Uterus (tissue), 4 donors: ENCODE measurements at places on chromosomes 3 and 15.

DNA sequence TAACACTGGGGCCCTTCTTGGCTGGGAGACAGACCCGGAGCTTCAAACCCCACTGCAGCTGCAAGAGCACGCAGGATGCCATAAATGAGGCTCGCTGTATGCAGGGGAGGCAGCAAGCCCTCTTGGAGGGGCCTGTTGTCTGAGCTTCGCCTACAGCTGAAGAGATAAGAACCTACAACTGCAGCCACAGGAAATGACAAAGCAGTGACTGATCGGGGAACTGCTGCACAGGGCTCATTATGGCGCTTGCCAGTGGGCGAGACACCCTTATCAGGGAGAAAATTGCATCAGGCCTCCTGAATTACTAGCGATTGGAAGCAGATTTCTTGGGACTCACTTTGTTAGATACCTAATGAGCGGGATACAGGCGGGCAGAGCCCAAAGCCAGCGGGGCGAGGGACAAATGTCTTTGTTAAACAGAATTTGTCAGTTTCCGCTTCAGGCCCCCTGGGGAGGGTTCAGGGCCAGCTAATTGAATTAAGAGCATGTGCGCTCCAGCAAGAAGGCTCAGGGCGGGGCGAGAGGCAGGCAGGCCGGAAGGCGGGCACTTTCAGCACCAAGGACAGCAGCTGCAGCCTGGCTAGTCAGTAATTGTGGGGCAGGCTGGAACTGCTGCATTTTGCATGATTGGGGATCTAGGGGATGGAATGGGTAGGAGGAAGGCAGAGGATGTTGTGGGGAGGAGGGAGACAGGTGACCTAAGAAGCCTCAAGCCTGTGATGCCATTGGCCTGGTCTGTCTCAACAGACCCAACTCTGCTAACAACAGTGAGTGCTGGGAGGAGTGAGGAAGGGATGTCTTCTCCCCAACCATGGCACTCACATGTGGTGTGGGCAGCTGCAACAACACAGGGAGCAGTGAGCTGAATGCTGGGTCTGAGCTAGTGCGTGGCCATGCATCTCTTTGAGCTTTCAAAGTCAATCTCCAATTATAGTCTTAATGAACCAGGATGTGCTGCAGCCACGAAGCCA lies 55.3 kb downstream of the CCDC33 start:
- peak; percentile 61 for DNase-seq

DNA sequence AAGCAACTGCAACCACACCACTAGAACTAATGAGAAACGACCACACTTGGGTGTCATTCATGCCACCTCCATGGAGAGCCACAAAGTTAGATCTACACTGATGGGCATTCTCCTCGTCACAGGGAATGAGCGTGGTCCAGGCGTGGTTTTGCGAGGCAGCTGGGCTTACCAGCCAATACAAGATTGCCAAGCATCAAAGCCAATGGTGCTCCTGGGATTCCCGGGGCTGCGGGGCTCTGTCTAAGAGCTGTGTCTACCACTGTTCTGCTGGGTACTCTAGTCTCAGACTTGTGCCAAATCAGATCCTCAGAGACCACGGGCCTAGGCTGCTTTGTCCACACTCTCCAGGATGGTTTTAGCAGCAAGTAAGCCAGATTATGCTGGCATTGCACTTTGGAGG lies 43.8 kb downstream of the RAB6B start:
- DNase-seq: no peak

DNA sequence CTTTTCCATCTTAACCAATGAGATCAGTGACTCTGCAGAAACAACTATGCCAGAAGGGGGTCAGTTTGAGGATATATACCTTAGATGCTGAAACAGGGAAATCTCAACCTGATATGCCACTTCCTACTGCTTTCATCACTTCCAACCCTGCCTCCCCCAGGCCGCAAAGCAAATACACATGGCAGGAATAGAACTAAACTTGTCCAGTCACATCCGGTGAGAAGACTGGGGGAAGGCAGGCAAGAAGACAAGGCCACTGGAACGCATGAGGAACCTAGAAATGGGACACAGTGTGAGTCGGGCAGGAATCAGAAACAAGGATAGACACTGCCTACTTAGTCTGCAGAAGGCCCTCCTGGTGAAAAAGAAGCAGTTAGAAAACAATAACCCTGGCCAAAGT lies 90.6 kb downstream of the MYO5A start:
- no peak for DNase-seq

- no peak for DNase-seq
Observed at GRCh38 chr3:33146791-33147445, 33.1 kb downstream of the CRTAP start.

DNA sequence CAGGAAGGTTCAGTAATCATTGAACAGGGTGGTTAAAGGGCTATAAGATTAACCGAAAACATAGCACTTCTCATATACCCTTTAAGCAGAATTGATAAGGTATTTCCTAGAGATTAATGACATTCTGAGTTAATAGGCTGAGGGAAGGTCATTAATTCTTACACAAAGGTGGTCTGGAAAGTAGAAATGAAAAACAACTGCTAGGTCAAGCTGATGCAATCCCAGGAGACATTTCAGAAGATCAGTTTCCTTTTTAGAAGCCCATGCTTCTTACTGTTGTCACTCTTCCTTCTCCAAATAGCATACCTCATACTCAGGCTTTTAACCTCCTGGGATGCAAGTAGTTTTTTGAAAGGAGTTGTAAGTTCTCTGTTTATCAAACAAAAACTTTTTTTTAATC lies 8.8 kb downstream of the FILIP1L start:
- DNase-seq: no peak

DNA sequence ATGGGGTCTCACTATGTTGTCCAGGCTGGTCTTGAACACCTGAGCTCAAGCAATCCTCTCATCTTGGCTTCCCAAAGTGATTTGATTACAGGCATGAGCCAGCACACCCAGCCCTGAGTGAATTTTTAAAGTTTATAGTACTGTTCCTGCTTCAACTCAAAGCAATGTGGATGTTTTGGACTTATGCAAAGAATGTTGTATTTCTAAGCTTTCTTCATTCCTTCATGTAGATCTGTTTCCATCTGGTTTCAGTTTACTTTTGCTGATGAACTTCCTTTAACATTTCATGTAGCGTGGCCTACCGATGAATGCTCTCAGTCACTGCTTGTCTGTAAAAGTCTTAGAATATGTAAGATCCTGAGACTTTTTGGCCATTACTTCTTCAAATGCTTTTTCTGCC lies 23.2 kb downstream of the NRG4 start:
- DNase-seq: no peak

DNA sequence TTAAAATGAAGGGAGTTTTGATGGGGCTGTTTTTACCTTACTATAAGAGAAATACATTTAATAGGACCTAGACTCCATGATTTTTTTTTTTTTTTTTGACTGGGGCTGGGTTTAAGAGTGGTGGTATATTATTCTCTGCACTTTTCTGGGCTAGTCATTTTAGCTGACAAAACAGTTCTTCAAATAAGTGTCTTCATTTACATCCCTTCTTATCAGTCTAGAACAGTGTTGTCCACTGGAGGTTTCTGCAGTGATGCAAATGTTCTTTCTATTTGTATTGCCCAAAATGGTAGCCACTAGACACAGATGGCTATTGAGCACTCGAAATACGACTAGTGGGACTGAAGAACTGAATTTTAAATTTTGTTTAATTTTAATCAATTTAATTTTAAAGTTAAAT lies 37.2 kb downstream of the KLHL18 start:
- DNase-seq: no peak

GRCh38 chr15:85048430-85048829 lies 66.8 kb downstream of the PDE8A start:
- DNase-seq: no peak

DNA sequence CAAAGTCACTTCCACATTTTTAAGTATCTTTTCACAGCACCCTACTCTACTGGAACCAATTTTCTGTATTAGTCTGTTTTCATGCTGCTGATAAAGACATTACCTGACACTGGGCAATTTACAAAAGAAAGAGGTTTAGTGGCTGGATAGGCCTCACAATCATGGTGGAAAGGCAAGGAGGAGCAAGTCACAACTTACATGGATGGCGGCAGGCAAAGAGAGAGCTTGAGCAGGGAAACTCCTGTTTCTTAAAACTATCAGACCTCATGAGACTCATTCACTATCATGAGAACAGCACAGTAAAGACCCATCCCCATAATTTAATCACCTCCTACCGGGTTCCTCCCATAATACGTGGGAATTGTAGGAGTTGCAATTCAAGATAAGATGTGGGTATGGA lies 18.7 kb downstream of the MCCC1 start:
- no peak for DNase-seq

- DNase-seq: no peak
Observed at GRCh38 chr3:41093476-41093875, 105.8 kb upstream of the CTNNB1 start.

DNA sequence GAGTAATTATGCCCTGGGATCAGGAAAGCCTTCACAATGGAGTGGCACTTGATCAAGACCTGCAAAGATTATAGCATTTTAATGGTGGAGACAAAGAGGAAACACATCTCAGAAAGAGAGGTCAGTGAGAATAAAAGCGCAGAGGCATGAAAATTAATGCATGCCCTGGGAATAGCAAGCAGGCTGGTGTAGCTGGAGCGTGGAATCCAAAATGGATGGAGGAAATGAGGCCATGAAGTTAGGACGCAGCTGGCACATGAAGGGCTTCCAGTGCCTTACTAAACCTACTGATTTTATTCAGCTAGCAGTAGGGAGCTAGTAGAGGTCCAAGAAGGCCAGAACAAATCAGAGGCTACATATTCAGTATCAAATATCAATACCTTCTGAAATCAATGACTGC lies 38.1 kb downstream of the TMEM212 start:
- no peak for DNase-seq

GRCh38 chr3:58697561-58697960 lies 31.0 kb upstream of the FAM3D start:
- no peak for DNase-seq

DNA sequence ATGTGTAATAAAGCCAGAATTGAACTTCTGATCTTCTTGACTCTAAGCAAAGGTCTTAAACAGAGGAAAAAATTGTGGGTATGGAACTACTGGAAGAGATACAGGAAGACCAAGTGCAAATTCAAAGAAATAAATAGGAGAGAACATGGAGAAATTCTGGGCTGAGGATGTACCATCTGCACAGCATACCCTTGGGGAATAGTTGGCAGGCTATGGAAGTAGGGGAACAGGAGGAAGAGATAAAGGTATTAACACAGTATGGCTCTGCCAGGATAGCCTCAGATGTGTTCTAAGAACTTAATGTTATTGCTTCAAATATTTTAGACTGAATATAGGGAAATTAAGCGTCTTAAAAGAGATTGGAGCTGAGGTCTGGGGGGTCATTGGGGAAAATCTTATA lies 485.4 kb downstream of the CNTN3 start:
- no peak for DNase-seq

DNA sequence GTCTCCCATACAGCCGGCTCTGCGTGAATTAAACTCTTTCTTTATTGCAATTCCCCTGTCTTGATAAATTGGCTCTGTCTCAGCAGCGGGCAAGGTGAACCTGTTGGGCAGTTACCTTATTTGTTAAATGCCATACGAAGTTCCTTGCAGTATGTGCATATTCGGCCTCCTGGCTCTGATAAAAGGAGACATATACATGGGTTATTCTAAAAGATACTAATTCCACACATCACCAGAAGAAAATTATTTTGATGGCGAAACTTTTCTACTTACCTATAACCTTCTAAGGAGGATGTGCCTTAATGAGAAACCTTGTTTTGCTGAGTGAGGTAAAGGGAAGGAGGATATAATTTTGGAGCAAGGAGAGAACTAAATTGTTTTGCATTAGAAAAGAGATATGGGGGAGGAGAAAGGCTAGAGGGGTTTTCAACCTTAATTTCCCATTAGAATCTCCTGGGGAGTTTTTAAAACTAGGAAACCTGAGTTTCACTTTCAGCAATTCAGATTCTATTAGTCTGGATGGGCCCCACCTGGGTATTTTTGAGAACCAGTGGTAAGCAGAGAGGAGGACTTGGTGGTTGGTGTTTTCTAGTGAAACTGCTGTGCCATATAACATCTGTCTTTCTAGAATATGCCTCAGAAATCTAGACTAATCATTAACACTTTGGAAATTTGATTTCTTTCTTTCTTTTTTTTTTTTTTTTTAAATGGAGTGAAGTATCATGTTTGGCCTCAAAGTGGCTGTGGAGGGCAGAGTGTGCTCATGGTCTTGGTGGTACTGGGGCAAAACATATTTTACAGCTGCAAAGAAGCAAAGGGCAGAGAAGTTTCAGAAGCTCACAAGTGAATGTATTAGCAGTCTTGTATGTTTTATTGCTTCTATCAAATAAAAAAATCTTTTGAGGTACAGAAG lies 23.0 kb downstream of the NANOGP8 start:
- no peak for DNase-seq

DNA sequence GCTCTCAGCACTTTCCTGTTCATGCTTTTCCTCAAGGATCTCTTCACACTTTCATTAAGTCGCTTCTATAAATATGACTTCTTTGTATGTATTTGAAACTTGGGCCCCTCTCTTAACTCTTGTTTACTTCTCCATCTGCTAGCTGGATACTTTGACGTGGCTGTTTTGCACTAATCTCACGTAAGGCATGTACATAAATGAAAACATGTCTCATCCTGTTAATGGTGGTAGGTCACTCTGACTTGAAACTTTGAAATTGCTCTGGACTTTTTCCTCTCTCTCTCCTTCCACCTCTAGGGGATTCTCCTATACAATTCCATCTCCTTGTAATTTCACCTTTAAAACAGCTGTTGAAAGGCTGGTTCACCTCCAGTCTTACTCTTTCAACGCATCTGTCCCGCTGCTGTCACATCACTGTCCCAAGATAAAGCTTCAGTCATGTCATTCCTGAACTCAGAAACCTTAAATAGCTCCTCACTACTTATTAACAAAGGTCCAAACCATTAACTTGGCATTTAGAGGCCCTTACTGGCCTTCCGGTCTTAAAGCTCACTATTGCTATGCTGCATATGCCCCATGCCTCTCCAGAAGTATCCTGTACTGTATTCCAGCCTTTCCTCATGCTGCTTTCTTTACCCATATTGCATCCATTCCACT lies 1.2 kb downstream of the BLOC1S6 start:
- no peak for DNase-seq

GRCh38 chr15:91853511-91853947 lies at the start of gene SLCO3A1:
TSS of gene SLCO3A1 (plus strand) at chr15:91853708.
- DNase-seq: peak; percentile 77
